Fibroblast of villous mesenchyme (primary cell): ENCODE measurements at places on chromosomes 5 and 9. TPM values are rescaled to one million over a fixed set of nuclear protein-coding genes. Genes with fewer than 3 reads are reported as not detected.

GRCh38 chr5:154143211-154143641, 47.3 kb upstream of the GALNT10 start:
- no peak for DNase-seq

DNA sequence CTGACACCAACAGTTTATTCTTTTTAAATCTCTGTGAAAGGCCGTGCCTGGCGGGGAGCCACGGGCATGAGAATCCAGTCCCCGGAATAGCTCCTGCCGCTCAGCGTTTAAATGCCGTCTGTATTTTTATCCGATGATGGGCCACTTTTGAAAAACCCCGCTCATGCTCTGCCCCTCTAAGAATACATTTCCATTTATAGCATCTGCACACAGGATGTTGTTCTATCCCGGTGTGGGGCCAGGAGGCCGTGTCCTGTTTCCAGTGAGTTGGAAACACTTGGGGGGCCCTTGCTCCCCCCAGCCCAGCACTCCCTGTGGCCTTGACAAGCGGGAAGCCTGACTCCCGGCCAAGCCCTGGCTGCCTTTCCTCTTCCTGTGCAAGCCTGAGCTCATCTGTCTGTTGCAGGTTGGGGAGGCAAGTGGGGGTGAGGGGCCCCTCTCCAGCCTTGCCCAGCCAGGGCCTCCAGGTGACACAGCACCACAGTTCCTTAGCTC, 39.0 kb downstream of the ERGIC1 start:
- DNase-seq, result peak; percentile 47

Gene TTC23L
- under 0.01 TPM in 1 of 2 replicates, not detected in the other for total RNA-seq

Gene DIRAS2
- 0.97 and 1.3 TPM in 2 replicates for total RNA-seq

DNA sequence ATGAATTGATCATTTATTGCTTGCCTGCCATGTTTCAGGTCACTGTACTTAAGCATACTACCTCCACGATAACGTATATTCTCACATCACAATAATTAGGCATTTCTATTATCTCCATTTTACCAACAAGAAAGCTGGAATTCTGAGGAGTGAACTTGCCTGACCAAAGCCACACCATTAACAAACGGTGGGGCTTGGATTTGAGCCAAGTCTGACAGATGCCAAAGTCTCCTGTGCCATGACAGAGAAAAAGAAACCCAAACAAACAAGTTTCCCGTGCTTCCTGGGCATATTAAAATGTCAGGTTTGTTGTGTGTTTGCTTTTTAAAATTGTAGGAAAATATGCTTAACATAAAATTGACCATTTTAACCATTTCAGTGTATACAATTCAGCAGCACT, 40.8 kb upstream of the KCNV2 start:
- DNase-seq, result no peak

Gene FAT2
- total RNA-seq, result under 0.01 TPM in 1 of 2 replicates, not detected in the other

Gene RNF224
- total RNA-seq, result not detected in 2 replicates

DNA sequence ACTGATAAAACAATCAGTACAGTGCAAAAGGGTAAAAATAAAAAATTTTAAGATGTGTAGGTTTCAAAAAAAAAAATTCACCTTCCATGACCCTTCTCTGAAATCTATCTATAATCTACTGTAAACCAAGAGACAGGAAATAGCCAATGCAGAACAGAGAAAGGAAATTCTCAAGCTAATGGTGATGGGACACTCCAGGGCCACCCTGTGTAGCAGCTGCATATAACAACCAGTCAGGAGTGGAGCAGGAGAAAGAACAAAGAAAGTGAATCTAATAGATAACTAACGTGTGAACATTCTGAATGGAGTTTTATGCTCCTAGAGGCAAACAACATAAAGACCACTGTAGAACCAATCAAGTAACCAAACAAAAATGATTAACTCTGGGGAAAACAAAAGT, 16.6 kb downstream of the SPTLC1 start:
- no peak for DNase-seq

DNA sequence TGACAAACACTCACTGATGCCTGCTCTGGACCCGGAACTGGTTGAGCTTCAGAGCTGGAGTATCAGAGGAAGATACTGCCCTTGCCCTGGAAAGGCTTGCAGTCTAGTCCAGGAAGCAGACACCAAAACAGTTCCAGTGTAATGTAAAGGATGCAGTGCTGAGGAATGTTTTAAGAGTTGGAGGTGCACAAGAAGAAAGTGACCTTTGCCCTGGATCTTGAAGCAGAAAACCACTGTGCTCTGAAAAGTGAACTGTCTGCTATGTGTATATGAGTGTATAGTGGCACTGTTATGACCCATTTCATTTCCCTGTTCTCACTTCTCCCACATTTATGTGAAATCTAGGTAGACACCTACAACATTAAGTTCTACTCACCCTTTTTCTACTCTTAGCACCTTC, 2.1 kb downstream of the ZNF346 start:
- no peak for DNase-seq

GRCh38 chr9:37117956-37118355, 2.4 kb upstream of the ZCCHC7 start:
- DNase-seq, result no peak

Gene DMXL1
- total RNA-seq, result 49.6 and 54.8 TPM in 2 replicates

DNA sequence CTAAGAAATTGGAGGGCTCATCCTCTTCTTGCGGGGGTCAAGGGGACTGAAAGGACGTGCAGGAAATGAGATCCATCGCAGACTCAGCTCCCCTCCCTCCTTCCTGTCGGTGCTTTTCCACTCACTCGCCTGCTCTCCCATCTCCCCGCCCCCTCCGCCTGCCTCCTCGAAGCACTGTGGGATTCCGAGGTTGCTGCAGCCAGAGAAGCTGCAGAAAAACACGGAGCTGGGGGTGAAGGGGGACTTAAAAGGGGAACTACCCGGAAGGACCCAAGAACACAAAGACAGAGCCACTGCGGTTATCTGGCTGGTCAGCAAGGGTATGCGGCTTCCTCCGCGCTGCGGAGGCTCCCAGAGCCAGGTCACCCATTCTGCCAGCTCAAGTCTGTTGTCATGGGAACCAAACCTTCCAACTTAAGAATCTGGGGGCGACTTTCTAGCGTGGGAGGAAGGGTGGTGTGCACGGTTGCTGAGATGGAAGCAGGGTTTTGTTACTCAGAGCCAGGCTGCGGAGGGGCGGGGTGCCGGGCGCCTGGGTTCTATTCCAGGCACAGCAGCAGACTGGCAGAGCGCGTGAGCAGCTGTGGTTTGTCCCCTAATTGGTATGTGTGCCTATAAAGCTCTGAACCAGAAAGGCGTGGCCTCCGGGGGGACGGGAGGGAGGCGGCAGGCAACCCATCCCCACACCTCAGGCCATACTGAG, 24.9 kb downstream of the PCDHGC5 start:
- peak; percentile 96 for DNase-seq

Gene MLANA
- not detected in 2 replicates for total RNA-seq

GRCh38 chr9:76943054-76943453, 37.1 kb upstream of the PRUNE2 start:
- no peak for DNase-seq

GRCh38 chr5:139651853-139652787, 4.0 kb downstream of the CXXC5 start:
- DNase-seq, result peak; percentile 92

Gene OTP
- total RNA-seq, result not detected in 2 replicates

- no peak for DNase-seq
These were observed 14.8 kb downstream of the STC2 start for GRCh38 chr5:173313351-173313801.

Gene NUDCD2
- total RNA-seq, result 6.4 and 7.8 TPM in 2 replicates

GRCh38 chr5:150690760-150691159, 10.1 kb downstream of the RBM22 start:
- DNase-seq, result no peak

Gene SH3PXD2B
- 28.1 and 32.2 TPM in 2 replicates for total RNA-seq

DNA sequence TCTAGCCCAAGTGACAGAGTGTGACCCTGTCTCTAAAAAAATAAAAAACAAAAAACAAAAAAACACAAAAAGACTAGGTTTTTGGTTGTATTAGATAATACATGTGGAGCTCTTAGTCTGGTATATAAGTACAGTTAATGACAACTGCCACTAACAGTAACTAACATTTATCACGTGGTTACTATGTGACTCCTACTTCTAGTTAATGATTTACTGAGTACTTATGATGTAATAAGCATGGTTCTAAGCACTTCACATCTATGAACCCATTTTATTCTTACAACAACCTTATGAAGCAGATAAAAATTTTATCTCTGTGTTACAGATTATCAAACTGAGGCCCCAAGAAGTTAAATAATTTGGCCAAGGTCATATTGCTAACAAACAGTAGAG, 6.1 kb upstream of the TMEFF1 start:
- DNase-seq, result no peak

Gene DOK3
- 2.6 TPM in 2 replicates for total RNA-seq

Gene MCC
- total RNA-seq, result 25.4 and 37.6 TPM in 2 replicates

- no peak for DNase-seq
These were observed 57.6 kb downstream of the TMOD1 start for GRCh38 chr9:97559111-97559514.

- DNase-seq, result peak; percentile 25
These were observed 14.5 kb upstream of the RARS1 start for GRCh38 chr5:168471785-168472184.

GRCh38 chr9:127184641-127185040, 62.2 kb upstream of the ANGPTL2 start:
- DNase-seq, result no peak

- peak; percentile 69 for DNase-seq
These were observed 4.1 kb upstream of the RGMB start for GRCh38 chr5:98769210-98769958.

GRCh38 chr9:104386425-104387069, 117.5 kb upstream of the OR13F1 start:
- DNase-seq, result peak; percentile 37

DNA sequence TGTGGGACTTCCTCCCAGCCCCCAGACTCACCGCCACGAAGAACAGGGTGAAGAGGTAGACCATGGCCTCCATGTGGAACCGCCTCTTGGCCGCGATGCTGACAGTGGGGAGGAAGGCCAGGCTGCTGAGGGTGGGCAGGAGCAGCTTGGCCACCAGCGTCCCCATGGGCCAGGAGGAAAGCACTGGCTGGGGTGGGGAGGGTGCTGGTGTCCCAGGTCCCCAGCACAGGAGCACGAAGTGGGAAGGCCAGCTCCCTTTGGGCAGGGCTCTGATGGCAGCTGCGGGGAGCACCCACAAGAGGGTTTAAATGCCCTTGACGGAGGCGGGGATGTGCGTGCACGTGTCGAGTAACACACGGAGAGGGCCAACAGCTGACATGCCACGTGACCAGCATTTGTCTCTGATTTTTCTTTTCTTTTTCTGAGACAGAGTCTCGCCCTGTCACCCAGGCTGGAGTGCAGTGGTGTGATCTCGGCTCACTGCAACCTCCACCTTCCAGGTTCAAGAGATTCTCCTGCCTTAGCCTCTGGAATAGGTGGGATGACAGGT, at the start of gene MYMK:
Gene MYMK (minus strand): TSS at position 281 of the 550 bp plus-strand sequence. CDS start 115 bp downstream, at position 166.
- no peak for DNase-seq

DNA sequence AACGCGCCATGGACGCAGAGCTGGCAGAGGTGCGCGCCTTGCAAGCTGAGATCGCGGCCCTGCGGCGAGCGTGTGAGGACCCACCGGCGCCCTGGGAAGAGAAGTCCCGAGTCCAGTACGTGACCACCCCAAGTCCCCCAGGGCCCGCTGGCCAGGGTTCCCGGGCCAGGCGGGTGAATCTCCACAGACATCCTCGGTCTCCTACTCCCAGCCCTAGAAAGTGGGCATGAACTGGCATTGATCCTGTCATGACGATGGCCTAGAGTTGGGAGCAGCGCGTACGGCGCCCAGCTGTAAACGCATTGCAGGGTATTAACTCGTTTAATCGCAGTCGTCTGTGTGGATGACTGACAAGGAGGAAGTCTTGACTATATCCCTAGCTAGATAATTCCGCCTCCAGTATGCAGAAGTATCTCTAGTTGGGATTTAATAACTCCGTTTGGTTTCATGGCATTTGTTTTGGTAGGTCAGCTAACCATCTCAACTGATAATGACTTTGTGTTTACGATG, 293 bp downstream of the CENPP start:
- no peak for DNase-seq

GRCh38 chr9:92666912-92667532, 2.9 kb downstream of the IPPK start:
- no peak for DNase-seq

DNA sequence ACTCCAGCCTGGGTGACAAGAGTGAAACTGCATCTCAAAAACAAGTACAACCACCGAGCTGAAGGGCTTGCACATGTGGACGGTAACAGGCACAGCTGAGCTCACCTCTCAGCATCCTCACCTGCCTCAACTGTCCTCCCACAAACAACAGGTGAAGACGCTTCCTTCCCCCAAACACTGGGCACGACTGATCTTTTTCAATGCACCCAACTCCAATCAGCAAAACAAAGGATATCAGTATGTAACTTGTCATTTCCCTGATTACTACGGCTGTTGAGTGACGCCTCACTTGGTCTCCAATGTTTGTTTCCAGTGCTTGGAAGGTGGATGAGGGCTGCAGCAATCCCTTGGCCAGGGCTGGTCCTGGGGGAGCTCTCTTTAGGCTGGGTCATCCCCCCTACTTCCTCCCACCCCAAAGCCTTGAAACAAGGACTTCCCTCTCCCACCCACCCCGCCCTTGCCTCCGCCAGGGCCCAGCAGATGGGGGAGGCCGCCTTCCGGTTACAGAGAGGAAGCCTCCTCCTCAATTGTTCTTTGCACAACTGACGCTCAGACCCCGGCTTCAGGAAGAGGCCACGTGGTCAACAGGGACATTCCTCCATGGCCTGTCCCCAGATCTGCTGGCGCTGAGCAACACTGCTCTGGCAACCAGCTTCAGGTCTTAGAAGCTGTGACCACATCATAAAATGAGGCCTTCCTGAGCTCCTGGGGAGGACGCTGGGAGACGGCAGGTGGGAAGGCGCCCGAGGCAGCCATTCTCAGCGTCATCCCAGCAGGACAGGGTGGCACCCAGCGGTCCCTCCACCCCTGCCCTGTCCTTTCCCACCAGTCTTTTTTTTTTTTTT, 5.9 kb downstream of the FAM78A start:
- DNase-seq, result no peak
